Epithelial cell of proximal tubule (primary cell): ENCODE measurements at places on chromosomes 2 and 18. TPM values are rescaled to one million over a fixed set of nuclear protein-coding genes. Genes with fewer than 3 reads are reported as not detected.

DNA sequence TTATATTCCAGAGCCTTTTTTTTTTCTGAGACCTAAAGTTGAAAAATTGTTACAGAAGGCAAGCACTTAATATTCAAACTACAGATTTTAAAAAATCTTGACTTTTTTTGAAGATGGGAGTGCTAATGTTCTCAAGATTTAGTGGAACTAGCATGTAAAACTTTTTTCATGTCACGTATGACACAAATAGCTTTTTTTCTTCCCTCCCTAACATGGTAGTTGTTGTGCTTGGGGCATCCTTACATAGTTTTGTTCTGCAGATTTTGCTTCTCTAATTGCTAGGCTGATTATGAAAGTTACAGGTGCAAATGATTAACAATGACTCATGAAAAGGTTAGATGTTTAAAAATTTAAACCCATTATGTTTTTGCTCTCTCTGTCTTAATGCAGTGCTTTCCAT, 3.0 kb downstream of the EML6 start:
- no peak for DNase-seq

DNA sequence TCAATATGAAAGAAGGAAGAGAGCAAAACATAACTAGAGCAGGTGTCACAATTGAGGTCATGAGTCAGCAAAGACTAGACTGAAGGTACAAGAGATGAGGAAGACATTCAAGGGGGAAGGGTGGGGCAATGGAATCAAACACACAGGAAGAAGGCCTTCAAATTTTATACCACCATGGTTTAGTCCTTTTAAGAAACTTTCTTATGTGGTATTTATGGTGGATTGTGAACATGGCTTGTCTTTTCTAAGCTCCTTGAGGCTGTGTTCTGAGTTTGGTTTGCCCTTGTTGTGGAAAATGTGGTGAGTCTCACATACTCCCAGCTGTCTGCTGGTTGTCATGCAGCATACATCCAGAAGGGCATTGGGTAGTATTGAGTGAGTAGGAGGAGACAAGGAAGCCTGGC, 62.1 kb downstream of the NABP1 start:
- no peak for DNase-seq

- DNase-seq = no peak
Measured at GRCh38 chr2:71940695-71941094, 207.0 kb downstream of the CYP26B1 start.

DNA sequence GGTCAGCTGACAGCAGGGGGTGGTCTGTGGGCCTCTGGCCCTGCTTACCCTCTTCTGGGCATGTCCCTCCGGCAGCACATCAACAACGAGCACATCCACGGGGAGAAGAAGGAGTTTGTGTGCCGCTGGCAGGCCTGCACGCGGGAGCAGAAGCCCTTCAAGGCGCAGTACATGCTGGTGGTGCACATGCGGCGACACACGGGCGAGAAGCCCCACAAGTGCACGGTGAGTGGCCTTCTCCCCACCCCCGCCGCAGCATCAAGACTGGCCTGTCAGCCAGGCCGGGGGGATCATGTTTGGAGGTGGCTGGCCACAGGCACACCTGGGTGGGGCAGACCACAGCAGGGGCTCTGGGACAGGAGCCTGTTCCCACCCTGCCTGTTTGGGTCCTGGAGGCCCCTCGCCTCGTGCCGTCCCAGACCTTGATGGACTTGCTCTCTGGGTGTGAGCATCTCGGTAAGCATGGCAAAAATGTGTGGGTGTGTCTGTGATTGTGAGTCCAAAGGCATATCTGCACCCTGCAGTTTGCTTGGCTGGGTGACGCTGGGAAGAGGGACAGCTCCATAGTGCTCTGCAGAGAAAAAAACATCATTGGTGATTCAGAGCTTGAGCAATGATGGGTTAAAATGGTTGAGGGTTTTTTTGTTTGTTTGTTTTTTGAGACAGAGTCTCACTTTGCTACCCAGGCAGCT, 242.8 kb downstream of the GLI2 start:
- no peak for DNase-seq

DNA sequence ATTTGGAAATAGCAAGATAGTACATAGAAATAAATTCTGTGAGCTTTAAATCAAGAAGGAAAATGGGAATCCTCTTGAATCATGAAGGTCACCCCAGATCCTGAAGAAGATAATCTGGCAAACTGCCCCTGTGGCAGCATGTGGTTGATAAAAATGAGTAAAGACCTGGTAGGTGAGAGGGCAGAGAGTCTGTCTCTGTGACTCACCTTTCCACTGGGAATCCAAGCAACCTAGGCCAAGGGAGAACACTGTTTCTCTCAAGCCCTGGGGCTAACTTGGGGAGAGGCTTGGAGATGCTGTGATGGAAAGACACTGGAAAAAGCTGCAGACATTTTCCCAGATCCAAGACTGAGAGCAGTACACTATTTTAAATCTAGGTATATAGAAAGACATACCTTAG, 185.8 kb upstream of the CNTNAP5 start:
- DNase-seq = no peak

- no peak for DNase-seq
Measured at GRCh38 chr2:67437114-67437513, 40.0 kb downstream of the ETAA1 start.

- DNase-seq = no peak
Measured at GRCh38 chr2:194060269-194060668, 1596.8 kb upstream of the SLC39A10 start.

DNA sequence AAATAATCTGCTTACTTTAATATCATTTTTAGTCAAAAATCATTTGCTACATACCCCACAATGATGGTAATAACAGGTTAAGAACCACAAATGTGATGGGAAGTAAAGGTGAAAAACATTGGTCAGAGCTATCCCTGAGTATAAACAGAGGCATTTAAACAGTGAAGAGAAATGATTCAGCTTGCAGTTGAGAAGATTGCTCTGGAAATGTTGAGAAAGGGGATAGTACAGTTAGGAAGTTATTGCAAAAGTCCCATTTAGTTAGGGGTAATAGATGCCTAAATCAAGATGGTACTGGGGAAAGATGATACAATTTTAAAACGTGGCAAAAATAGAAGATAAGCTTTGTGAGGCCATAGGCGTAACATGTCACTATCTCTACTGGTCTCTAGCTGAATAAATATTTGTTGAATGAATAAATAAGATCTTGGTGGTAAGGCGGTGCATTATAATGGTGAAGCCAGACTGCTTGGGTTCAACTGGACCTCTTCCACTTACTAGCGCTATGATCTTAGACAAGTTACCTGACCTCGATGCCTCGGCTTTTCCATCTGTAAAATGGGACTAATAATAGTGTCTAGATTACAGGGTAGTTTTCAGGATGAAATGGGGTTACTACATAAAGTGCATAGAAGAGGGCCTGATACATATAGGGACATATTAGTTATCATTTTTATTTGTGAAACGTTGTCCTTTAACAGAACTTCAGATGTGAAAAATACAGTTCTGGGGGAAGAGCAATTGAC, 2.0 kb upstream of the BZW1 start:
- DNase-seq = no peak

DNA sequence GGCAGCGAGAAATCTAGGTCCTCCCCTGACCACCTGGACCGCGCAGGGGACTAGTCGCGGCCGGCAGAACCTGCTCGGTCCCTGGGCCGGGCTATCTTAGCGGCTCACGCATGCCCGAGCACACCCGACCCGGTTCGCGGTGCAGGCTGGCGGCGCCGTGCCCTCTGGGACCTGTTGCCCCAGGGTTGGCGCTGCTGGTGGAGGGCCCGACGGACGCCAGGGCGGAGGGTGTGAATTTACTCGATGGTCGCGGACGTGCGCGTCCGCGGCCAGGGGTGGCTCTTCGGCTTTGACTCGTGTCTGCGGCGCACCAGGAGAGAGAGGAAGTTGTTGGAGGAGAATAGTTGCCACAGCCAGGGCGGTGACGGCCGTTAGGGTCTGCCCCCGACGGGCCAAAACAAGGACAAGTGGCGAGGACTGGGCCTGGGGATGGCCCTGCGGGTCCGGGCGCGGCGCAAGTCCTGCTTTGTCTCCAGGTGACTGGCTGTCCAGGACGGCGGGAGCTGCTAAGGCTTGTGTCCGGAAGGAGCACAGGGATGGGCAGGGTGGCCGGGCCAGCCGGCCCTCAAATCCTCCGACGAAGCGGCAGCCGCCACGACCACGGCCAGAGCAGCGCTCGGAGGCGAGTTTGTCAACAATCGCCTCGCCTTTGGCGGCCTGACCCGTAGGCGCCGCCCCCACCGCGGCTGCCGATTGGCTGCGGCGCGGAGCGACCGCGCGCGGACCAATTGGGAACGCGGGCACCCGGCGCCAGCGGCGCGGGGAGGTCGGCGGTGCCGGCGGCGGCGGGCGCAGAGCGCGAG, 1.3 kb downstream of the BCL2L11 start:
- DNase-seq = no peak

DNA sequence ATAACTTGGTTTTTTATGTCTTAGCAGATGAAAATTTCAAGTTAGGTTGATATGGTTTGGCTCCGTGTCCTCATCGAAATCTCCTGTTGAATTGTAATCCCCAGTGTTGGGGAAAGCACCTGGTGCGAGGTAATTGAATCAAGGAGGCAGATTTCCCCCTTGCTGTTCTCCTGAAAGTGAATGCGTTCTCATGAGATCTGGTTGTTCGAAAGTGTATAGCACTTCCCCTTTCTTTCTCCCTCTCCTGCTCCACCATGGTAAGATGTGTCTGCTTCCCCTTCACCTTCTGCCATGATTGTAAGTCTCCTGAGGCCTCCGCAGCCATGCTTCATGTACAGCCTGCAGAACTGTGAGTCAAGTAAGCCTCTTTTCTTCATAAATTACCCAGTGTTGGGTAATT, 242.1 kb upstream of the TNP1 start:
- DNase-seq = no peak

- DNase-seq = no peak
Measured at GRCh38 chr2:137118140-137118539, 352.8 kb downstream of the THSD7B start.

- no peak for DNase-seq
Measured at GRCh38 chr2:226037526-226037925, 638.0 kb downstream of the NYAP2 start.

- DNase-seq = no peak
Measured at GRCh38 chr2:210286123-210286680, 28.8 kb downstream of the MYL1 start.

DNA sequence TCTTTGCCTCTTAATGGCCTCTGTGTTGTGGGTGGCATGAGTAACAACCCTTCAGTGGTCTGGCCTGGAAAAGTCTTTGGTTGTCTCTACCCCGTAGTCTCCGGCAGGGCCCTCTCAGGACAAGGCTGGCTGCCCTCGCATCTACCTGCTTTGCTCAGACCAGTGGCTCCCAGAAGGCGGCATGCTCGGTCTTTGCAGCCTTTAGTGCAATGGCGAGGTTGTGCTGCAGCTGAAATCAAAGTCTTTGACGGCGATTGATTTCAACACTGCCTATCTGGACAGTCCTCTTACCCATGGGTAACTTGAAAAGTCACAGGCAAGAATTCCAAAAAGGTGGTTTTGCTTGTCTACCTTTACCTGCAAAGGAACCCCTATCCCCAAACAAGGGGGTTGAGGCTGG, 95.9 kb downstream of the ALPK2 start:
- no peak for DNase-seq

- no peak for DNase-seq
Measured at GRCh38 chr2:3683748-3684454, 19.5 kb upstream of the DCDC2C start.

ATP6V1B1 gene
- total RNA-seq = 0.81 TPM in 1 of 2 replicates, not detected in the other

GALNT13 gene
- 0.52 and 1.3 TPM in 2 replicates for total RNA-seq
